Epithelial cell of umbilical artery (primary cell): ENCODE measurements at places on chromosomes 4 and X. TPM values are rescaled to one million over a fixed set of nuclear protein-coding genes. Genes with fewer than 3 reads are reported as not detected.

L1CAM gene
- total RNA-seq = not detected in 2 replicates

DGKK gene
- total RNA-seq = under 0.01 TPM in 1 of 2 replicates, not detected in the other

EVC2 gene
- total RNA-seq = 6.8 and 11.7 TPM in 2 replicates

ENPEP gene
- total RNA-seq = 0.30 TPM in 1 of 2 replicates, not detected in the other

GSX2 gene
- not detected in 2 replicates for total RNA-seq

ADRA2C gene
- 0.65 TPM in 1 of 2 replicates, not detected in the other for total RNA-seq

APLN gene
- 47.1 and 149 TPM in 2 replicates for total RNA-seq

SLC6A14 gene
- not detected in 2 replicates for total RNA-seq

TNIP3 gene
- 0.65 and 0.91 TPM in 2 replicates for total RNA-seq

APEX2 gene
- 7.6 and 9.7 TPM in 2 replicates for total RNA-seq

XAGE2 gene
- not detected in 2 replicates for total RNA-seq

OCRL gene
- 12.3 and 12.9 TPM in 2 replicates for total RNA-seq
